ENCODE measurements at places on chromosomes 6 and 20.

- peak; percentile 41 for DNase-seq
Measured at GRCh38 chr20:59149678-59150504, 13.7 kb upstream of the ZNF831 start.

- DNase-seq, result no peak
Measured at GRCh38 chr6:11890849-11891248, 112.2 kb upstream of the ADTRP start.

- no peak for DNase-seq
Measured at GRCh38 chr6:25417046-25417605, 138.0 kb downstream of the CARMIL1 start.

- no peak for DNase-seq
Measured at GRCh38 chr6:14466278-14466677, 348.7 kb downstream of the CD83 start.

- DNase-seq, result no peak
Measured at GRCh38 chr6:117425431-117426153, at the start of gene ROS1. ROS1 (minus strand) TSS chr6:117425942; CDS start chr6:117425656, 286 bp downstream.

DNA sequence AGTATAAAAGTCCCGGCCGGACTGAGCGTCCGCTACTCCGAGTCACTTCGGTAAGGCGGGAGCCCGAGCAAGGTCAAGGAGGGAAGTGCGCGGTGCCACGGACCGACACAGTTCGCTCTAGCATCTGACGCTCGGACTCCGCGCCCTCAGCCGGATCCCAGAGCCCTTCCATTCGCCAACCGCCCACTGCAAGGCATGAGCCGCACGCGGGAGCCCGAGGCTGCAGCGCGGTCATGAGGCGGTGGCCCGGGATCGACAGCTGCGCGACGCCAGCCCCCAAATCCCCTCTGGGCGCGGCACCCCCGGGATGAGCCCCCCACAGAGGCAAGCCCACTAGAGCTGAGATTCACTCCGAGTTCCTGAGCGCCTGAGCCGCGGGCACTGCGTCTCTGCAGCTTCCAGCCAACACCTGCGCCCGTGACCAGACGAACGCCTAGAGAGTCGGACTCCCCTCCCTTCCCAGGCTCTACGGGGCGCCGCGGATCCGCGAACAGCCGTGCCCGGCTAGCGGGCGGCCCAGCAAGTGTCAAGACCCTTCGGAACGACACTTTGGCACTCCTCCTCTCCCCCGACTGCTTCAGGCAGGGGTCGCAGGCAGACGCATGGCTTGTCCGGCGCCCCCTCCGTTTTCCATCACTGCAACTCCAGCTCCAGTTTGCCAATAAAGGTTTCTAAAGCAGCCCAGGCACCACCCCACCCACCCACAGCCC is 725 bp upstream of the ISM1 start:
- DNase-seq, result peak; percentile 26

DNA sequence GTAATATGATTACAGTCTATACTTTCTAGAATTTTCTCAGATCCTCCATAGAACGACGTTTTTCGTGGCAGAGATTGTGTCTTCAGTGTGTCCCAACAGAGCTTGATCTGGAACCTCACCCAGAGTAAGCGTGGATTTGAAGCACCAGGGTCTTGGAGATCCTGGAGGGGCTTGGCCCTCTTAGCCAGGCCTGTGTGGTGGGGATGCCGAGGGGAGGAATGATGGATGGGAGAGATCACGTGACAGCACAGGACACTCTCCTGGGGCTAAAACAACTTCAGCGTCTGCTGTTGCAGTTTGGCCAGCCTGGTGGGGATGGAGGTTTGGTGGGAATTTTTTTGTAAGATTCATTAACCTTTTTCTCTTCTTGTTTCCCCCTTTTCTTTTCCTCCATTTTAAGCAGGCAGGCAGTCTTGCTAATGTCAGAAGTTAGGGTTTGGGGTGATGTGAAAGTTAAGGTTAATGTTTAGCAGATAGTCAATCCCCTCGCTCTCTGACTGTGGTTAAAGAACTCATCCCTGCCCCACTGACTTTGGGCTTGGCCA is 100.7 kb upstream of the SULF2 start:
- DNase-seq, result no peak

Data from GM12891 (cell line).